ENCODE measurements at places on chromosomes 1 and 21. TPM values are rescaled to one million over a fixed set of nuclear protein-coding genes. Genes with fewer than 3 reads are reported as not detected.
A peak's percentile ranks its signal among the peaks of the same experiment; 100 is the strongest.

DNA sequence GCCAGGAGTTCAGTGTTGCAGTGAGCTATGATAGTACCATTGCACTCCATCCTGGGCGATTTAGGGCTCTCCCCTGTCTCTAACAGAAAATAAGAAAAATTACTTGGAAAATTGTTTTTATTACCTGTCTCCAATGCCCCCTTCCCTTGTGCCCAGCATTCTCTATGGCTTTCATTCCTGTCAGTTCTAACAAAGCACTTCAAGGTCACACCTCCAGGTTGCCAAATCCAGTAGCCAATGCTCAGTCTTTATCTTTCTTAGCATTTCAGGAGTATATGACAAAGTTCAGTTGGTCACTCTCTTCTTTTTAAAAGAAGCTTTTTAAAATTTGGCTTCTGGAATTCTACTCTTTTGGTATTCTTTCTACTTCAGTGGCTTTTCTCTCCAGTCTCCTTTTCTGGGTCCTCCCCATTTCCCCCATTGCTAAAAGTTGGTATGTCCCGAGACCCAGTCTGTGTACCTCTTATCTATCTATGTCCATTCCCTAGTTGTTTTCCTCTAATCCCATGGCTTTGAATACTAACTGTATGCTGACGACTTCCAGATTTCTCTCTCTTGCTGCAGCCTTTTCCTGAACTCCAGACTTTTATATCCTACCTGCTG is 69.9 kb downstream of the LAMC1 start:
- H3K4me1 ChIP-seq: peaks cover 55% of the 10 kb centered on the region
- H3K4me3 ChIP-seq: no peak overlapping the region
- DNase-seq: no peak

- H3K27ac ChIP-seq: no peak overlapping the region
- no peaks in the 10 kb centered on the region for H3K27me3 ChIP-seq
- no peaks in the 10 kb centered on the region for H3K36me3 ChIP-seq
These were observed 24.1 kb upstream of the EIF4G3 start for GRCh38 chr1:21200767-21201166.

DNA sequence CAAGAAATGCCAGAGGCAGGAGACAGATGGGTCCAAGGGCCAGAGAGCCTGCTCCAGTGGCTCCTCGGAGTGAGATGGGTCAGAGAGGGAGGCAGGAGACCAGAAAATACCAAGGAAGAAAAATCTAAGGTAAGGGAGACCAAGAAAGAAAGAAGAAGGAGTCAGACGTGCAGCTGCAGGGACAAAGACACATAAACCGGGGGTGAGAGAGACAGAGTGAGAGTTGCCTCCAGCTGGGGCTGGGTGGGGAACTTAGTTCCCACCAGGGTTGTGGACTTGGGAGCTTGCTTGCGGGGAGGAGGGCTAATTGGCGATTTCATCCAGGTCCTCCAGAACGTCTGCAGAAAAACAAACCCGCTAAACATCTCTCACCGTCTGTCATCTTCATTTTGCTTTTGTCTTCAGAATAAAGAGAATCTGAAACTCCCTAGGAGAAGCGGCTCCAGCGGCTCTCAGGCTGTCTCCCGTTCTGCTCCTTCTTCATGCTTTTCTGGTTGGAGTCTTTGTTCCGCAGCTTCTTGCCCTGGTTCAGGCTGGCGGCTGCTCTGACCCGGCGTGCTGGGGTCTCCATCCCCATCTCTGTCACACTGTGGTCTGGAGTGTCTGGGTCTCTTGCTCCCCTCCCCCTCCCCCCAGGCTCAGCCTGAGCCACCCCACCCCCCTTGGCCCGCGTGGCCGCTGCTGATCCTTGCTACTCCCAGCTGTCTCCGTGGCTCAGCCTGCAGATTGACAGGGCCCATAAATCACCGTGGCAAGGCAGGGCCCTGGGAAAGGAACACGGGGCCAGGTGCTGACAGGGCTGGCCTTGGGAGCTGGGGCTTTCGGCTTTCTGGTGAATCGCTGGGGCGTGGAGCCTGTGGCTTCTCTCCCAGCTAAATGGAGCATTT is 66.6 kb downstream of the UBIAD1 start:
- H3K27me3 ChIP-seq: peaks cover 31% of the 10 kb centered on the region
- no peak overlapping the region for H3K27ac ChIP-seq
- peak; percentile 22 for DNase-seq

GRCh38 chr21:35578347-35578782 is 482.0 kb downstream of the SETD4 start:
- peaks cover 26% of the 10 kb centered on the region for H3K27me3 ChIP-seq
- H3K4me3 ChIP-seq: no peak overlapping the region
- no peak overlapping the region for H3K27ac ChIP-seq
- no peaks in the 10 kb centered on the region for H3K4me1 ChIP-seq

- peak overlapping the region; percentile 59 for H3K27ac ChIP-seq
- DNase-seq: no peak
- no peaks in the 10 kb centered on the region for H3K27me3 ChIP-seq
- H3K4me3 ChIP-seq: no peak overlapping the region
- peaks cover 11% of the 10 kb centered on the region for H3K4me1 ChIP-seq
These were observed 18.5 kb downstream of the CSTB start for GRCh38 chr21:43757601-43758000.

GRCh38 chr1:9317591-9318417 is 25.1 kb downstream of the SPSB1 start:
- H3K27ac ChIP-seq: no peak overlapping the region
- H3K36me3 ChIP-seq: no peaks in the 10 kb centered on the region
- DNase-seq: peak; percentile 12
- H3K27me3 ChIP-seq: no peaks in the 10 kb centered on the region
- no peaks in the 10 kb centered on the region for H3K4me1 ChIP-seq

GRCh38 chr1:231193710-231194340 is 32.0 kb downstream of the TRIM67 start:
- no peak overlapping the region for H3K4me3 ChIP-seq
- H3K4me1 ChIP-seq: no peaks in the 10 kb centered on the region
- H3K27me3 ChIP-seq: no peaks in the 10 kb centered on the region
- H3K27ac ChIP-seq: no peak overlapping the region

GRCh38 chr1:87149241-87150041 is 179.2 kb upstream of the LMO4 start:
- H3K4me1 ChIP-seq: peaks cover 31% of the 10 kb centered on the region
- DNase-seq: peak; percentile 85
- H3K36me3 ChIP-seq: no peaks in the 10 kb centered on the region
- no peaks in the 10 kb centered on the region for H3K27me3 ChIP-seq

- peaks cover 6% of the 10 kb centered on the region for H3K4me1 ChIP-seq
- peak; percentile 41 for DNase-seq
- peak overlapping the region; percentile 94 for H3K27ac ChIP-seq
- no peaks in the 10 kb centered on the region for H3K27me3 ChIP-seq
- H3K36me3 ChIP-seq: peaks cover 24% of the 10 kb centered on the region
These were observed 1.3 kb downstream of the DENND4B start for GRCh38 chr1:153945131-153945794.

DNA sequence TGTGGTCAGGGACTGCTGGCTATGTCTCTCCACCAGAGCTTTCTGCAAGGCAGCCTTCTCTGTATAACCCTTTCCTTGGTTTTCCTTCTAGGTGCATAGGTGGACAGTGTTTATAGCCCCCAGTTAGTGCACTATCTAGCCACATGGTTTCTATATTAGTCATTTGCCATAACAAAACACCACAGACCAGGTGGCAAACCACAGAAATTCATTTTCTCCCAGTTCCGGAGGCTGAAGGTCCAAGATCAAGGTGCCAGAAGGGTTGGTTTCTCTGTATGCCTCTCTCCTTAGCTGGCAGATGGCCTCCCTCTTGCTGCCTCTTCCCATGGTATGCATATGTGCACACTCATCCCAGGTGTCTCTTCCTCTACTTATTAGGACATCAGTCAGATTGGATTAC is 106.4 kb downstream of the KAZN start:
- no peak overlapping the region for H3K4me3 ChIP-seq
- peaks cover 10% of the 10 kb centered on the region for H3K4me1 ChIP-seq
- no peak overlapping the region for H3K27ac ChIP-seq
- no peaks in the 10 kb centered on the region for H3K27me3 ChIP-seq

- H3K4me1 ChIP-seq: no peaks in the 10 kb centered on the region
- H3K27ac ChIP-seq: no peak overlapping the region
- no peaks in the 10 kb centered on the region for H3K27me3 ChIP-seq
- no peak for DNase-seq
- H3K36me3 ChIP-seq: peaks cover 35% of the 10 kb centered on the region
- no peak overlapping the region for H3K4me3 ChIP-seq
These were observed 202.6 kb downstream of the PTPRC start for GRCh38 chr1:198841477-198841876.

- no peaks in the 10 kb centered on the region for H3K36me3 ChIP-seq
- H3K27me3 ChIP-seq: no peaks in the 10 kb centered on the region
- no peak overlapping the region for H3K4me3 ChIP-seq
These were observed 32.9 kb downstream of the NRIP1 start for GRCh38 chr21:15031790-15032357.

DNA sequence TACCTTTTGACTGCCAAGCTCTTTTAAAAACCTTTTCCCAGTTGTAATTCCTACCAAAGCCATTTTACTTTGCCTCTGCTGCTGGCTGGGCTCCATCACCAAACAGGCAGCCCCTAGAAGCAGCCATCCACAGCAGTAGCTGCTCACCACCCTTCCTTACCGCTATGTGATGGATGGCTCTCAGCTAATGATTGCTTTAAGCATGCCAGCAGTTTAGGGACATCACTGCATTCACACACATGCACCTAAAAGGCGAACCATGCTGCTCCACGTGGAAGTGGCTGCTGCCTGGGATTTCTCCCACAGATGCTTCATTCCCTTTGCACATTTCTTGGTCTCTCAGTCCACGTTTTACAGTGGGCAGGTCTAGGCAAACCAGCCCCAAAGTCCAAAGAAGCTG is 46.3 kb upstream of the PDE9A start:
- no peaks in the 10 kb centered on the region for H3K4me1 ChIP-seq
- H3K4me3 ChIP-seq: no peak overlapping the region
- H3K36me3 ChIP-seq: no peaks in the 10 kb centered on the region
- DNase-seq: no peak
- no peaks in the 10 kb centered on the region for H3K27me3 ChIP-seq

DNA sequence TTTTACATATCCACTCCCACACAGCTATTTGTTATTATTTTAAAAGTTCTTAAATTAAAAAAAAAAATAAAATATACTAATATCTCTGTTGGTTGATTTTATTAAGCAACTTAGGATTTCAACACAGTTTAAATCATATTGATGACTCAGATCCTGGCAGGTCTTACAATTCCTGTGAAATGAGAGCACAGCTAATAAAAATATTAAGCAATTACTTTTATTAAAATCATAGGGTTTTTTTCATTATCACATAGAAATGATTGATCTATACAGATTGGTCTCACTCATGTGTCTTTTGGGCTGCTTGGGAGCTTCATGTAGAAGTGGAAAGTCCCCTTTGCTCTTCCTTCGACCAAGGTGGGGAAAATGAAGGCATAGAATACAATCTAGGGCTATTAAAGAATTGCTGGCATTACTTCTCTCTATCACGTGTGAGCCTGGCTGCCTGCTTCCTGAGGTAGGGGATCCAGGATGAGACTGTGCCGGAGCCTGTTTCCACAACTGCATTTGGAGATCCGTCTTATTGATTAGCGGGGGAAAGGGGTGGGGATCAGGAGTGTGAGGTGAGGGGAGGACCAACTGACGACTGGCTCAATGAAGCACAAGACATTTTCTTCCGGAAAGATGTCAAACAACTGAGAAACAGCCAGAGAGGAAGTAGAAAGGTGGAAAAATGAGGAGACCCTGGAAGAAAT is 858.0 kb downstream of the USP25 start:
- no peak overlapping the region for H3K27ac ChIP-seq
- DNase-seq: no peak
- H3K36me3 ChIP-seq: no peaks in the 10 kb centered on the region
- peak overlapping the region; percentile 34 for H3K4me3 ChIP-seq

- peaks cover 11% of the 10 kb centered on the region for H3K36me3 ChIP-seq
- H3K4me3 ChIP-seq: peak overlapping the region; percentile 83
- no peaks in the 10 kb centered on the region for H3K27me3 ChIP-seq
- peak overlapping the region; percentile 98 for H3K27ac ChIP-seq
- peaks cover 46% of the 10 kb centered on the region for H3K4me1 ChIP-seq
These were observed 576 bp downstream of the CCN1 start for GRCh38 chr1:85580872-85581801.

- H3K27ac ChIP-seq: no peak overlapping the region
- H3K36me3 ChIP-seq: peaks cover 6% of the 10 kb centered on the region
- no peaks in the 10 kb centered on the region for H3K4me1 ChIP-seq
These were observed 70.6 kb downstream of the OBSCN start for GRCh38 chr1:228278432-228278941.

- DNase-seq: no peak
- no peaks in the 10 kb centered on the region for H3K36me3 ChIP-seq
- H3K27ac ChIP-seq: no peak overlapping the region
- no peaks in the 10 kb centered on the region for H3K4me1 ChIP-seq
These were observed 68.4 kb downstream of the ST6GALNAC3 start for GRCh38 chr1:76142771-76143540.

DNA sequence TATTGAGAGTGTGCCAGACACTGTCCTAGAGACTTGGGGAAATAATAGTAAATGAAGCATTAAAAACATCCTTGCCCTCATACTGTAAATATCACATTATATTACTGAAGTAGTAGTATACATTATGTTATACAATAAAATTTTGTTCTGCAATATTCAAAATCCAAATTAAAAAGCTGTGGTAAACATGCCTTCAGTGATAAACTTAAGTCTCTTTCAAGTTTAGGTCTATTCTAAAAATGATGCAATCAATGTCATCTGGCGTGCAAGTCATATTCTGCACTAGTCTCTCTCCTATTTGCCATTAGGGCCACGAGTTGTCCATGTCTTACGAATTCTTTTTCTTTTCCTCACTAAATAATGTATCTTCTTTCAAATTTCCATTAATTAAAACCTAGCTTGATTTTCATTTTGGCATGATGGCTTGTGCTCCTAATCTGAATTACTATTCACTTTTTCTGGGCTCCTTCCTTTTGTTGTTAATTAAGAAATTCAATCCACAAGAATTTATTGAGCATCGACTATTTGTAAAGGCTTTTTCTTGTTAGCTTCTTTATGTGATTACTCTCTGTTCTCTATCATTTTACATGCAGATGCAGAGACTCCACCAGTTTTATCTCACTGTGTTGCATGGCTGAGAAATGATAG is 130.7 kb downstream of the COQ8A start:
- no peaks in the 10 kb centered on the region for H3K27me3 ChIP-seq
- peaks cover 7% of the 10 kb centered on the region for H3K36me3 ChIP-seq
- peaks cover 3% of the 10 kb centered on the region for H3K4me1 ChIP-seq
- DNase-seq: peak; percentile 8

- H3K4me3 ChIP-seq: peak within 1 kb of the TSS; percentile 39
- H3K27ac ChIP-seq: no peak within 1 kb of the TSS
- DNase-seq: no peak
- no peaks in the 10 kb centered on the region for H3K36me3 ChIP-seq
These were observed at the start of gene RCSD1 for GRCh38 chr1:167629681-167630567. TSS of gene RCSD1 (plus strand) at chr1:167630232. CDS start at chr1:167630424, 192 bp downstream.

The GUCA2B gene
- not detected for total RNA-seq

The SLC30A10 gene
- total RNA-seq: not detected

The KRTAP19-1 gene
- not detected for total RNA-seq

The OR2G6 gene
- total RNA-seq: not detected

The VANGL2 gene
- total RNA-seq: 20.9 TPM

The VASH2 gene
- 4.3 TPM for total RNA-seq
